ENCODE measurements at places on chromosomes 7 and 10. TPM values are rescaled to one million over a fixed set of nuclear protein-coding genes. Genes with fewer than 3 reads are reported as not detected.

The LRIT1 gene
- not detected for total RNA-seq

The LANCL2 gene
- total RNA-seq: 10.7 TPM

GRCh38 chr10:34157501-34157900, 657.6 kb downstream of the PARD3 start:
- H3K4me3 ChIP-seq: no peak overlapping the region
- H3K36me3 ChIP-seq: no peaks in the 10 kb centered on the region
- no peak for DNase-seq
- no peaks in the 10 kb centered on the region for H3K4me1 ChIP-seq
- H3K27me3 ChIP-seq: no peaks in the 10 kb centered on the region

DNA sequence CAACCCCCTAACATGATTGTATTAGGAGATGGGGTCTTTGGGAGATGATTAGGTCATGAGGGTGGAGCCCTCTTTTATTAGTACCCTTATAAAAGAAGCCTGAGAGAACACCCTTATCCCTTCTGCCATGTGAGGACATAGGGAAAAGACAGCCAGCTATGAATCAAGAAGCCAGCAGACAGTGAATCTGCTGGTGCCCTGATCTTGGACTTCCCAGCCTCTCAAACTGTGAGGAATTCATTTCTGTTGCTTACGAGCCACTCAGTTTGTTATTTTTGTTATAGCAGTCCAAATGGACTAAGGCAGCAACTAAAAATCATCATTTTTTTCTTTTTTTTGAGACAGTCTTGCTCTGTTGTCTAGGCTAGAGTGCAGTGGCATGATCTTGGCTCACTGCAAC, 59.8 kb downstream of the SLC18A2 start:
- no peaks in the 10 kb centered on the region for H3K27me3 ChIP-seq
- no peak overlapping the region for H3K27ac ChIP-seq
- no peak overlapping the region for H3K4me3 ChIP-seq
- peaks cover 37% of the 10 kb centered on the region for H3K36me3 ChIP-seq
- H3K4me1 ChIP-seq: peaks cover 6% of the 10 kb centered on the region
